ENCODE measurements at places on chromosomes 2 and 18. TPM values are rescaled to one million over a fixed set of nuclear protein-coding genes. Genes with fewer than 3 reads are reported as not detected.

Gene CTLA4
- total RNA-seq: 26.0 TPM

Gene RFTN2
- total RNA-seq: not detected

Gene MAP3K20
- total RNA-seq: 16.8 TPM

Gene GREB1L
- not detected for total RNA-seq

Gene NOP58
- 135 TPM for total RNA-seq

Gene RGPD4
- not detected for total RNA-seq

Gene IL37
- not detected for total RNA-seq

Gene CPLX4
- not detected for total RNA-seq

Gene PIAS2
- total RNA-seq: 29.2 TPM

Gene CAVIN2
- total RNA-seq: not detected

Gene GNLY
- 18.1 TPM for total RNA-seq

Gene DTNB
- total RNA-seq: 24.7 TPM

Gene BZW1
- 264 TPM for total RNA-seq

Gene RAB27B
- total RNA-seq: 3.4 TPM

Gene ABCA12
- not detected for total RNA-seq

Gene SERPINB4
- not detected for total RNA-seq

Gene M1AP
- total RNA-seq: not detected

Gene CAPN13
- total RNA-seq: not detected

Gene MAPK4
- not detected for total RNA-seq

Gene UGT1A3
- total RNA-seq: not detected

Gene TMEM37
- total RNA-seq: not detected

Gene LYPD6B
- total RNA-seq: not detected

Gene WDCP
- total RNA-seq: 22.3 TPM

Gene SPOPL
- 13.4 TPM for total RNA-seq

Gene LAMA1
- not detected for total RNA-seq

Gene ZNF892
- total RNA-seq: 4.1 TPM

Gene TNFAIP6
- not detected for total RNA-seq

Gene RGPD3
- total RNA-seq: 0.30 TPM

Gene IL1RL2
- total RNA-seq: not detected

All from T-helper 2 cell treated with Interferon-gamma antibody and Interleukin-4, amounts not matched to agents 100 ng/mL and 5 ng/mL, for 36 hours (primary cell).